ENCODE measurements at places on chromosomes 12 and 14. TPM values are rescaled to one million over a fixed set of nuclear protein-coding genes. Genes with fewer than 3 reads are reported as not detected.

SMAGP gene
- total RNA-seq: 4.4 TPM

ERC1 gene
- 56.9 TPM for total RNA-seq

FAM181A gene
- total RNA-seq: not detected

VWF gene
- 350 TPM for total RNA-seq

KCNK10 gene
- not detected for total RNA-seq

KRT77 gene
- not detected for total RNA-seq

GPR65 gene
- 0.57 TPM for total RNA-seq

NELL2 gene
- total RNA-seq: 1.3 TPM

SIRT4 gene
- total RNA-seq: 2.4 TPM

KRT79 gene
- not detected for total RNA-seq

ASPG gene
- 4.4 TPM for total RNA-seq

DPF3 gene
- 36.5 TPM for total RNA-seq

CCDC177 gene
- not detected for total RNA-seq

ARHGDIB gene
- total RNA-seq: 45.1 TPM

BAG5 gene
- total RNA-seq: 20.1 TPM

PRIMA1 gene
- 2.3 TPM for total RNA-seq

HCAR3 gene
- total RNA-seq: 0.54 TPM

CLEC6A gene
- total RNA-seq: not detected

OGFOD2 gene
- total RNA-seq: 10.6 TPM

TMPRSS12 gene
- not detected for total RNA-seq

CCDC38 gene
- not detected for total RNA-seq

FUT8 gene
- total RNA-seq: 12.5 TPM

C12orf60 gene
- 2.5 TPM for total RNA-seq

SRRM4 gene
- 0.59 TPM for total RNA-seq

KCNC2 gene
- not detected for total RNA-seq

All from cardiac septum (tissue), 1 donor.